ENCODE measurements at places on chromosomes 5 and 9.

GRCh38 chr9:69818750-69819345 lies 1.8 kb upstream of the CFAP95 start:
- DNase-seq, result no peak

- DNase-seq, result no peak
Measured at GRCh38 chr5:109016300-109016699, 268.6 kb downstream of the FER start.

GRCh38 chr5:119353686-119354366 lies 2.0 kb upstream of the TNFAIP8 start:
- DNase-seq, result no peak

GRCh38 chr9:126160067-126160853 lies 166.4 kb upstream of the MVB12B start:
- no peak for DNase-seq

- DNase-seq, result no peak
Measured at GRCh38 chr9:110030632-110031031, 177.3 kb downstream of the C9orf152 start.

DNA sequence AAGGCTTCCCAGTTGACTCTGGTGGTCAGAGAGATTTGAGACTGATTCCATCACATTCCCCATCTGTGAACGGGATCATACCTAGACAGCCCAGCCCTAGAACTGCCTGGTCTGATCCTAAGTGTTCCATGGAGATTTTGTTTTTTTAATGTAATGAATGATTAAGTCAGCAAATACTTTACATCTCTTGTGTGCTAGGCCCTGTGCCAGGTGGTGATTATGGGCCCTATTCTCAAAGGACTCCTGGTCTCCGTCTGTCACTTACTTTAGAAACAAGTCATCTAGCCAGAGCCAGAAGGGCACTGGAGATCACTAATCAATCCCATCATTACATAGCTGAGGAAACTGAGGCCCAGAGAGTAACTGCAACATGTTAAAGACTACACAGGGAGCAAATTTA lies 1.1 kb upstream of the GPX3 start:
- DNase-seq, result no peak

DNA sequence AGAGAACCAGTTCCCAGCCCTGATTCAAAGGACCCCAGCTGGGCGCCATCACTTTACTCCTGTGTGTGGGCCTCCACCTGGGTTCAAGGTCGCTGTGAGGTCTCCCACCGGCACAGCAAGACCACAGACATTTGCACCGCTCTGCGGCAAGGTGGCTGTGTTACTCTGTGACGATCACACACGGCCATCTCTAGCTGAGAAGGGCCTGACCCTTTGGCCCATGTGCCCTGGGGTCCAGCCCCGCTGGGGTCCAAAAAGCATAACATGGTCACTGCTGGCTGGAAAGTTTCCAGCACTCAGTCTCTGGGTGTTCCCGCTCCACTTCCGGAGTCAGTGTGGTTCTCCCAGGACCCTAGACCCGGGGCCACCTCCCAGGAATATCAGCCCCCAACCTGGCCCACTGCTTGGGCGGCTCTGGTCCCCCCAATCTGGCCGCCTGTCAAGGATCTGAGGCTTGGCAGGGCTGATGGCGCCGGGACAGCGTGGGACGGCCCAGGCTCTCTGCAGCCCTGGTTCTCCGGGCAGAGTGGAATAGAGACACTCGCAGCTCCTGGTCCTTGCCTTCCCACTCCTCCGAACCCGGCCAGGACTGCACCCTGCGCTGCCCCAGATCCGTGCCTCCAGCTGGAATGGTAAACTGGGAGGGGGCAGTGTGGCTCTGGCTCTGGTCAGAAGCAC lies 3.9 kb upstream of the LMX1B start:
- no peak for DNase-seq

GRCh38 chr5:54309691-54310432 lies 511 bp downstream of the ARL15 start:
- DNase-seq, result peak; percentile 24

- peak; percentile 26 for DNase-seq
Measured at GRCh38 chr9:132411091-132411508, 1.1 kb downstream of the CFAP77 start.

- peak; percentile 8 for DNase-seq
Measured at GRCh38 chr9:114080773-114081440, 2.8 kb upstream of the AMBP start.

DNA sequence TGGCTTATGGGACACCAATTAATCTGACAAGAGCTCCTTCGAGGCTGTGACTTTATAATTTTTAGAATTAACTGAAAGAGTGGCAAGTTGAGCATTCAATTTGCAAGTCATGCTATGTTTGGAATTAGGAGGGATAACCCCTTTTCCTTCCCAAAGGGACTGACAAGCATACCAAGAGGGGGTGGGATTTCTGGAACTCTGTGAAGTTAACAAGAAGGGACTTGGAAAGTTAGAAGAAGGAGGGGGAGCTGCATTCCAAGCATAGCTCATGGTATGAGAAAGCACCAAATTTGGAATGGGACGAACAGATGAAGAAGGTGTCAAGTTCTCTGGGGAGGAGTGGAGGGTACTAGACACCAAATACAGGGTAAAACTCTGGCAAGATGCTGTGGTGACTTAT lies 8.9 kb upstream of the PALM2AKAP2 start:
- no peak for DNase-seq

DNA sequence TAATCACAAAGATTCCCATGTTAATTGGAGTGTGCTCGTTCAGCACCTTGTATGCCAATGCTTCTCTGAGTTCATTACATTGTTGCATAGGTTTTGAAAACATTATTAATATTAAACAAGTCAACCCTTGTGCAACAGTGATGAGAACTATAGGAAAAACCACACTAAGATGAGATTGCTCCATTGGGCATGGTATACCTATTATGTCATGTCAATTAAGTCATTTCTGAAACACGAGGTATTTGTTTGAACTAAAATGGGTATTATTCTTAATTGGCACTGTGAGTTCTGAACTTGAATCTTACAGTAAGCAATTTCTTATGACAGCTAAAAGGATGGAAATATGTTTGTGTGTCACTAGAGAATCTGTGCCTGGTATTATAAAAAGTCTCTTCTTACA lies 447.7 kb downstream of the EFNA5 start:
- no peak for DNase-seq

DNA sequence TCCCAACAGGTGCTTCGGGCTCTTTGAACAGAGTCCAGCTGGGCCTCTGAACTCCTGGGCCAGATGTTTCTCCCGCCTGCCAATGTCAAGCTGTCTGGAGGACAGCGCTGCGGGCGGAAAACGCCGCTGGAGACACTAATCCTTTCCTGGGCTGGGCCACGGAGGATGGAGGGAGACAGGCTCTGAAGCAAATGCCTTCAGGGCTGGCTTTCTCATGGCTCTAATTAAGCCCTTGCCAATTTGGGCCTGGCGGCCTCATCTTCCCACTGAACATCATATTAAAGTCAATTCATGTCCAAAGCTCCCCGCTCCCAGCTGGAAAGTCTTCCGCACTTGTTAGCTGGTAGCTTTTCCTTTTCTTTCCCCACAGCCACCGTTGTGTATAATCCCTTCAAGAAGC lies 72.7 kb downstream of the NTNG2 start:
- DNase-seq, result no peak

- DNase-seq, result no peak
Measured at GRCh38 chr5:91850031-91850430, 466.9 kb upstream of the ARRDC3 start.

- no peak for DNase-seq
Measured at GRCh38 chr9:77944556-77945243, 86.9 kb downstream of the GNAQ start.

DNA sequence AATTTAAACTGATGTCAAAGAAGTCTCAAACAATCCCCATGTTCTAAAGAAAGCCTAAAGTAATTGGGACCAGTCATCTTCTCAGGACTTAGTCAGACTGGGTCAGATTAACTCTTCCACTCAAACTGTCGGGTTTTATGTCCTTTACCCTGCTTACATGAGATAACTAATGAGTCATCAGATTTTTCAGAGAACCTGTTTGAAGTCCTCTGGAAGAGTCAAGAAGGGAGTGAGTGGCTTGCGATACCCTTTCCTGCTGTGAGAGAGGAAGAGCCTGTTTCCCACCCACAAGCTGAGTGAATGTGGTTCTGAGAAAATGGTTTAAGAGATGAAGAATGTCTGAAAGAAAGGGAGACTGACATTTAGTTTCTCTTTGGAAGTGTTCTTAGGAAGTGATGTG lies 1866.7 kb upstream of the C9orf72 start:
- DNase-seq, result no peak

DNA sequence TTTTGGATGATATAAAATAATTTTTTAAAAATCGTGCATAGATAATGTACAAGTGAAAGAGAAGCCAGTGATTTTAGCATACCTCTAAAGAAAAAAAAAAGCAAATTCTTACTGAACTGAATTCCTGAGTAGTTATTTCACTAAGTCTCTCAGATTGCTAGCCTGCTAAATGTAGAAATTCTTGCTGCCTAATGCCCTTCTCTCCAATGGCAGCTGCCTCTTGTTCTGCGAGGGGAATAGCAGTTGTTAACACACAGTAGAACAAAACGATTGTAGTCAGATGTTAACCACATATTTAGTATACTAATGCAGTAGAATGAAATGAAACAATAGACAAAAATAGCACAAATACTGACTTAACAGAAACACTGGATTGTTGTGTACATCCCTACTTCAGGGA lies 26.8 kb downstream of the SMAD5 start:
- no peak for DNase-seq

DNA sequence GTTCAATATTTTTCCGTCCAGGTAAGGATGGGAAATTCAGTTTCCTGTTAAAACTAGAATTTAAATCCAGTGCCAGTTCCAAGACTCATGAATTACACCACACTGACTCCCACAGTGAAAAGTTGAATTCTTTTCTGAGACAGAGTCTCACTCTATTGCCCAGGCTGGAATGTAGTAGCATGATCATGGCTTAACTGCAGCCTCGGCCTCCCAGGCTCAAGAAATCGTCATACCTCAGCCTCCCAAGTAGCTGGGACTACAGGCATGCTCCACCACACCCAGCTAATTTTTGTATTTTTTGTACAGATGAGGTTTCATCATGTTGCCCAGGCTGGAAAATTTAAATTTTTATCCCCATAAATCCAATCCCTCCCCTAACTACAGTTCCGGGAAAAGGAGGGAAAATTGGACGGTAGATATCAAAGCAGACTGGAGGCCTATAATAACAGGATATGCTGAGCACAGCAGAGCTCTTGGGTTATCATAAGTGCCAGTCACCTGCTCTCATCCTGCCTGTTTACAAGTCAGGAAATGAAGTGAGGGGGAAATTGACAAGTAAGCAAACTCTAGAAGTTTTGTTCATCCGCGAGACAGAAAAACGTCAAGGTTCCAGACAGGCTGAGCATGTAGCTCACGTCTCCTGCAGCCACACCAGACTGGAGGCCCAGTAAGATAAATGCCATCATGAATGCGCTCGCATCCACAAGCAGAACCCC lies 105.7 kb downstream of the UGCG start:
- DNase-seq, result no peak
